ENCODE measurements at places on chromosomes 11 and 22.

GRCh38 chr22:47112994-47113852, 350.8 kb downstream of the TBC1D22A start:
- DNase-seq: no peak

DNA sequence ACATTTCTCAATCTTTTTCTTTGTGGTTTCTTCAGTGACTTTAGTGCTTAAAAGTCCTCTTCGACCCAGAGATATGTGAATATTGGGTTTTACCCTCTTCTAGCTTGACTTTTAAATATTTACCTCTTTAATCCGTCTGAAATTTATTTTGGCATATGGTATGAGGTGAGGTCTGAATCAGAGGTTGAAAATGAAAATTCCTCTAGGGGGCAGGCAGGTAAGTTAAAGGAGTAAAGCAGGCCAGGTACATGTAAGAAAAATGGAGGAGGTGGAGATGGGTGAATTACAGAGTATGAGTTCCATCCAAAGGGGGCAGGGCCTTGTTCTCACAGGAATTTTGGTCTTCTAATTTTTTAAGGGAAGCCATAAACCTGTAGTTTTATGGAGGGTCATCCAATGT, 263.8 kb upstream of the NARS2 start:
- DNase-seq: no peak

GRCh38 chr22:48423481-48423911, 1404.2 kb downstream of the BRD1 start:
- no peak for DNase-seq

DNA sequence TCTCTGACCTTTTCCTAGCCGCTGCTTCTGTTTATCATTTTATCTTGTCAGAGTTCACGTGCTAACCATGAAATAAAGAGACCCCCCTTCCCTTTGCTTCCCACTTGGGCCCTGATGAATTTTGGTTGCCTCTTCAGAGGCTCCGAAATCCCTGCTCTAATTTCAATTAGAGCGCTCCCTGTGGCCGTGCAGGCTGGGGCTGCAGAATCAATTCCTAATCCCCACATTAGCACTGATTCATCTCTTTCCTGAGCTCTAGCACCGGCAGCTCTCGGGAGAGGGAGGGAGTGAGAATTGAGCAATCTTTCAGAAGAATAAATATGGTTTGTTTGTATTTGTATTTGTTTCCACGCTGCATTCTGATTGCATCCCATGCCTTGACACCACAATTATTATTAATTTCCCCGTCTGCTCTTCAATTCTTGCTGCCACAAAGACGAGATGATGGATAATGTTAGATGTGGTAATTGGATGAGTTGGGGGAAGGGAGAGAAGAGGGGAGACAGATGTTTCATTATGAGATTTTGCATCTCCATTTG, 76.9 kb downstream of the NTM start:
- no peak for DNase-seq

GRCh38 chr22:45673482-45674175, 2.0 kb downstream of the ATXN10 start:
- DNase-seq: no peak

- no peak for DNase-seq
Observed at GRCh38 chr11:10377183-10377582, 72.3 kb downstream of the ADM start.

Measured in cortex of kidney (tissue), 1 donor.